ENCODE measurements at places on chromosomes 2 and 18.

DNA sequence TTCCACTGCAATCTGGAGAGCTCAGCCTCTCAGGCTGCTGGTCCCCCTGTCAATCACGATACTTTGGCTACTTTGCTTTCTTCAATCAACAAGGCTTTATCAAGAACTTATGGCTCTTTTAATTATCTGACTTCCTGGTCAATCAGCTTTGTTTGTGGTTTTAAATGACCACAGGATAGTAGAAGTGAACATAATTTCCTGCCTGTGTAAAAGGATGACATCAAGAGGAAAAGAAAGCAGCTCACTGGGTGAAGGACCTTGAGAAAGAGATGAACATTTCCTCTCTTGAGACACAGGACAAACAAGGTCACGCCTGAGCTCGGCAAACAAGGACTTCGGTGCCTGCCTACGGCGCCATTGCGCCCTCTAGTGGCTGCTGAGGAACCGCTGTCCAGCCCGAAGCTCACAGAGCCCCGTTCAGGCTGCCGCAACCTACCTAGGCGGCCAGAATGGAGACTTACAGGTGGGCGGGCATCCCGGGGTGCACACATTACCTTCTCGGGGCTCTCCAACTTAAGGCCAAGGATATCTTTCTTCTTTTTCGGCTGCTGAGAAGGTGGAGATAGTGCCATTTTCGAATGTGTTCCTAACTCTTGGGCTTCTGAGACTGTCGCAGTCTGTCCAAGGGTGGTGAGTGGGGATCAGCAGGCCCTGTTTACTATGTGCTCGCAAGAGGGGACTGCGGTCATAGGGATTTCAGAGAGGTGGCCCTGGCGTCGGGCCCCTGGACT is 54.0 kb downstream of the IL1RL2 start:
- DNase-seq = peak; percentile 93

DNA sequence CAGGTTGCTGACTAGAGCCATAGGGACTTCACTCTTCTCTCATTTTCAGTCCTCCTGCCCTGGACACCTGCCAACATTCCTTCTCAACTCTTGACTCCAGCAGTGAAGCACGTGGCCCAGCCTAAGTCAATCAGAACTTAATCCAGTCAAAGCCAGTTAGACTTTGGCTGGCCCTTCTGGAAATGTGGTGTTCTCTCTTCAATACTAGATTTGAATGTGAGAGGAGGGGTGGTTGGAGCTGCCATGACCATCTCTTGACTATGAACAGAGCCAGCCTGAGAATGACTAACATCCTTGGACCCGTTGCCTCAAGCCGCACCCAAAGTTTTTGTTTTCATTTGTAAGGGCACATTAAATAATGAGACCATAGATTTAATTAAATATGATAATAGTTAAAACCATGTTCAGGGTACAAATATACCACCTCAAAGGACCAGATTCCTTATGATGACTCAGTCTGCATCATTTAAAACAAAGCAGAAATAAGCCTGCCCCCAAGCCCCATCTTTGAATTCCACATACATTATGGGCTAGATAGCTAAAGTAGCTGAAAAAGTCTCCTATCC is 49.7 kb upstream of the RASGRP3 start:
- DNase-seq = no peak

GRCh38 chr2:127932199-127932876 is 46.6 kb upstream of the AMMECR1L start:
- no peak for DNase-seq

- DNase-seq = no peak
Observed at GRCh38 chr2:40213071-40213470, 238.8 kb downstream of the SLC8A1 start.

DNA sequence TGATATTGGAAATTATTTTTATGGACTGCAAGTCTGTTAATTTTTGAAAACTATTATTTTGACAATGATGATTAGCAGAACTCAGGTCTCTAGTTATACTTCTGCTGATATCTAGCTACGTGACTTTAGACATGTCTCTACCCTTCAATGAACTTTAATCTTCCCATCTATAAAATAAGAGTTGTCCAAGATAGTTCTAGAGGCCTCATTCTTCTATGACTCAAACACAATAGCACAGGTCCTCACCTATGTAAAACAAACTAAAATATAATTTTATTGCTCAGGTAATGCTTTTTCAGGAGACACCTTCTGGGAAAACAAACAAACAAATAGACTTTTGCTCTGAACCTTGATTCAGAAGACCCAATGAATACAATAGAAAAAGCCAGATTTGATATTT is 544.4 kb upstream of the SETBP1 start:
- DNase-seq = no peak

GRCh38 chr2:42254186-42254895 is 85.2 kb downstream of the EML4 start:
- DNase-seq = no peak

Measured in suprapubic skin (tissue), 4 donors.